CD4-positive, alpha-beta T cell treated with Interleukin-12 subunit alpha and Interleukin-12 subunit beta, for 1 hour (primary cell): ENCODE measurements at places on chromosomes 13 and 19.

DNA sequence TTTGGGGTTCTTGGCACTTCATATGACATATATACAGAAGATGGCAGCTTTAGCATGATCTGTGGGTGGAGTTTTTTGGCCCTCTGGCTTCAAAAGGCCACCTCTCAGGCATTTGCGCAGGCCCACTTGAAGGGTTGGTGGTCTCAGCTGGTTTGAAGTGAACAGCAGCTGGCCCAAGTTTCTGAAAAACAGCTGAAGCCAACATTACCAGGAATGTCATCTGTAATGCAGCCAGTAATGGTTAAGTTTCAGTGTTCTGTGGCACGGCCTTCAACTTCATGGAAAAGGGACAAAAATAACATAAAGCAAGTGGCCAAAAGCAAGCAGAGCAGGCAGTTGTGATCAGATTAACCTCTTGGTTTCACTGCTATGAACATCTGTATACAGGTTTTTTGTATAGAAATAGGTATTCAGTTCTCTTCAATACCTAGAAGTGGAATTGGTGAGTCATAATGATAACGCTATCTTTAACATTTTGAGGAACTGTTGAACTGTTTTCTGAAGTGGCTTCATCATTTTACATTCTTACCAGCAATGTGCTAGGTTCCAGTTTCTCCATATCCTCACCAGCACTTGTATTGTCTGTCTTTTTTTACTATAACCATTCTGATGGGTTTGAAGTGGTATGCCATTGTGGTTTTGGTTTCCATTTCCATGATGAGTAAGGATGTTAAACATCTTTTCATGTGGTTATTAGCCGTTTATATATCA lies 245.4 kb downstream of the SHISA2 start:
- DNase-seq: no peak

DNA sequence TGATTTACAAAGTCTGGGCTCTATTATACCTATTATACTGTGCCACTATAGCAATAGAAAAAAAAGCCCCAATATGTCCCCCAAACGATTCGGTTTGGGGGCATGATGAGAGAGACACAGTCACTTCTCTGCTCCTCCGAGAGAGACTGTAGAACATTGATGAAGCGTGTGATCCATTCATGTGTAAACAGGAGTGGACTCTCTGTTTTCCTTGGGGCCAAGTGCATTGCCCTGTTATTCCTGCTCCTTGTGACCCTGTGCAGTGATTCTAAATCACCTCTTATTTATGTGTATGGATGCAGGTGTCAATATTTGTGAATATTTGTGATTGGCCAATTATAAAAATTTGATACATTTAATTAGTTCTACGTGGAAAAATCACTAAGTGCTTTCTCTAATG lies 17.0 kb downstream of the F10 start:
- DNase-seq: no peak

DNA sequence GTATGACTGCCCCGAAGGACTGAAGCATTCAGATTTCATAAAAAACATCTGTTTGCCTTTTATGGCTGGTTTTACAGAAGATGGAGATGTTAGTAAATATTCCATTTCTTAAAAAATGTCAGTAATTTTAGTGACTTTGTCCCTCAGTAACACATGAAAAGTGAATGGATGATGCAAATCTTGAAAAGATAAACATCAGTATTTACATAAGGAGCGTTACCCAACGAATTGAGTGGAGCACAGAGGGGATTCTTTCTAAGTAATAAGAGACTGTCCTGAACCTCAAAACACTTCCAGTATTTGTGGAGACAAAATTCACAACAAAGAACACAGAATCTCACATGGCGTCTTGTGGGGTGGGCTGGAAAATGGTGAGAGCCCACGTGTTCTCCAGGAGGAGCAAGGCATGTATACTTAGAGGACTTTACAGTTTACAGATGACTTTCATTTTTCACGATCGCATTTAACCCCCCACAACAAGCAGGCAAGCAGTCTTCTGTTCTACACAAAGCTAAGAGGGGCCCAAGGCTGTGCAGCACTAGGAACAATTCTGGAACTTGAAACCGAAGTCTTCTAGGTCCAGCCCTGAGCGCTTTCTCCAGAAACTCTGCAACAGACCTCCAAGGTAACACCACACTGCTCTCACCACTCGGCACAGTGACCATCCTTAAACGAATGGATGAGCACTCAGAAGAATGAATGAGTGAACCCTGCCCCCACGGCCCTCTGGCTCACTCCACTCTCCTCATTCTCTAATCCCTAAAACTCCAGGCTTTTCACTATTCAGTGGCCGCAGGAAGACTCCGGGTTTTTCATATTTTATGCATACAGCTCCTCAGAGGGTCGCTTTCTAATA lies 709.8 kb downstream of the UQCRFS1 start:
- no peak for DNase-seq

DNA sequence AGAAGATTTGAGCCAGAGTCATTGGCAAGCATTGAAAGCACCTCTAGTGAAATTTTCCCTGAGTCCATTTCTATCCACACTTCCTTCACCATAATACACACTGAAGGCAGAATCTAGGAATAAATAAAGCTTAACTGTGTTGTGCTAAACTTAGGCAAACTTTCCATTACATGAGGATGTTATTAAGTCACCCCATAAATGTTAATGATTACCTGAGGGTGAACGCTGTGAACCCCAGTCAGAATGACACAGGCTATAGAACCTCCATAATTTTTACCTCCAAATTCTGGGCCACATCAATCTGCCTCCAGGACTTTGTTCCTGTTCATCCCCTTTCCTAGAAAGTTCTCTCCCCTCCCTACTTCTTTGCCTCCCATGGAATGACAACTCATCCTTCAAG lies 71.0 kb downstream of the RAP2A start:
- DNase-seq: no peak

DNA sequence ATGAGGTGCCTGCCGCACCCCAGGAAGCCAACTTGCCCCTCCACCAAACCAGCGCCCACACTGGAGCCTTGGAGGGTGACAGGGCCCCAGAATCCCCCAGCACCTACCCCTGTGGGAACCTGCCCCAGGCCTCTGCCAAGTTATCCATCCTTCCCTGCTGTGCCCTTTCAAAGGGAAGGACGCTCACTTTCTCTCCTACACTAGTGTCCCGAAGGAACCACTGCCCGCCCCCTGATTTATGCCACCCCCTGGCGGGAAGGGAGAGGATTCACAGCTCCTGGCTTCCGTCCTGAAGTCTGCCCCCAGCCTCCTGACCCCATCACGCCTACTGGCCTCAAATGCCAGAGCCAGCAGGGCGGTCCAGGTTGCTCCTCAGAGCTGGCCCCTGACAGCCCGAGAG lies 1.4 kb downstream of the EVI5L start:
- DNase-seq: no peak

DNA sequence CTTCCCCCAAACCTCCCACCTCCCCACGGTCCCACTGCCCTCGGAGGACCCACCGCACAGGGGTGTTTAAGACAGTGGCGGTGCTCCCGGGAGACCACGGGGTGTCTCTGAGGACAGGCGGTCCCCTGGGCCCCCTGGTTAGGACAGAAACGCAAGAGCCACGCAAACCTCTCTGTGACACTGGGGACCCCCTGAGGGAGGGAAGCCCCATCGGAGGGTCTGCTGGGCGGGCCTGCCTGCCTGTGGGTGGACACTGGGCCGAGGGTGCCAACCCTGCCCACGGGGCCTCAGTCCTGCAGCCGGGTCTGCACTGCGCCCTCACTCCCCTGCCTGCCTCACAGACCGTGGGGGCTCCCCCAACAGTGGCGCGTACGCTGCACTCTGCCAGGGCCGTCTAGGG lies 17.5 kb downstream of the MCF2L start:
- DNase-seq: no peak

DNA sequence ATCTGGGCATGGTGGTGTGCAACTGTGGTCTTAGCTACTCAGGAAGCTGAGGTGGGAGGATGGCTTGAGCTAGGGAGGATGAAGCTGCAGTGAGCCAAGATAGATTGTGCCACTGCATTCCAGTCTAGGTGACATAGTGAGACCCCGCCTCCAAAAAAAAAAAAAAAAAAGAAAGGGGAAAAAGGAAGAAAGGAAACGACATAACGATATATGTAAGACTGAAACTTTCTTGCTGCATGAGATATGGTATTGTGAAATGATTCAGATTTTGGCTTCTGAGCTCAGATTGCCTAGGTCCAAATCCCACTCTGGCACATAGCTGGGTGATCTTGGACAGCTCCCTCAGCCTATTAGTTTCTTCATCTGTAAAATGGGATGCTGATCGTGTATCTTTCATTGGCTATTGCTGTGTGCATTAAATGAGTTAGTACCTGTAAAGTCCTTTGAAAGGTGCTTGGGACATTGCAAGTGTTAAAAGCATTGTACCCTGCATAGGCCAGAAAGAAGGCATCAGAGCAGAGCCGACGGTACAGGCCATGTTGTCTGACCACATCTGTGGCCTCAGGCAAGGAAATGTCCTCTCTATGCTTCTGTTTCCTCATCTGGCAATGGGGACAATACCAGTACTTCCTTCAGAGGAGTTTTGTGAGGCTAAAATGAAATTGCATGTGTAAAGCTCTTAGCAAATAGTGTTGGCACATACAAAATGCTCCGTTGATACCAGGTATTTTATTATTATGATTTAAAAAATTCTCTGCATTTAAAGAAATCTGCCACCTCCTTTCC lies 32.6 kb upstream of the SLC46A3 start:
- DNase-seq: no peak

DNA sequence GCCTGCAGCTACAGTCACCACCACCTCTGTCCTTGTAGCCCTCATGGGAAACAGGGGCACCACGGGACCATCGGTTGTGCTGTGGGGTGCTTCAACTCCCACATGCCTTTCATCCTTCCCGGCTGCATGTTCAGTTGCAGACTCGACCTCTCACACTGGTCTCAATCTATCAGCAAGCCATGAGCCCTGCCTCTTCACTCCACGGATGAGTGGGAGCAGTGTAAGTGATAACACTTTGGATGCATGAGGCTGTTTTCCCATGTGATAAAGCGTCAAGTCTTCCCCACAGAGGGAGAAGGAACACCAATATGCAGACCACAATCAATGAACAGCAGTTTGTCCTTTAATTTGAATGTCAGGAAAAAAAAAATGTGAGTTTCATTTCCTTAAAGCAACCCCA lies 12.2 kb downstream of the SERP2 start:
- no peak for DNase-seq

GRCh38 chr13:43544011-43544410 lies 242.8 kb downstream of the ENOX1 start:
- DNase-seq: no peak

DNA sequence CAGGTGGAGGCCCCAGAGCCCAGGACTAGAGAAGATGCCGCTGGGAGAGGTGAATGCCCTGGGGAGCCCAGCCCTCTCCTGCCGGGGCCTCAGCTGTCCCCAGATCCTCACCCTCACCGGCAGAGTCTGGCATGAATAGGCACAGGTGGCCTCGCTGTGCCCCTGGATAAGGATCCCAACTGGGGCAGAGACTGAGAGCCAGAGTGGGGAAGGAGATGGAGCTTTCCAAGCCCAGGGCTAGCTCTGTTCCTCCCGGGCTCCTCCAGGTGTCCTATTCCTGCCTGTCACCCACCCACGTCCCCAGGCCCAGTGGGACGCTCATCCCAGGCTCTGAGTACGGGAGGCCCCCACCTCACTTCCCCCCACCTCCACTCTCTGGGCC lies 16.5 kb downstream of the PRR36 start:
- no peak for DNase-seq

GRCh38 chr13:106467427-106468122 lies 67.9 kb downstream of the EFNB2 start:
- DNase-seq: no peak

- no peak for DNase-seq
Observed at GRCh38 chr13:80881942-80882445, 541.1 kb upstream of the SPRY2 start.

DNA sequence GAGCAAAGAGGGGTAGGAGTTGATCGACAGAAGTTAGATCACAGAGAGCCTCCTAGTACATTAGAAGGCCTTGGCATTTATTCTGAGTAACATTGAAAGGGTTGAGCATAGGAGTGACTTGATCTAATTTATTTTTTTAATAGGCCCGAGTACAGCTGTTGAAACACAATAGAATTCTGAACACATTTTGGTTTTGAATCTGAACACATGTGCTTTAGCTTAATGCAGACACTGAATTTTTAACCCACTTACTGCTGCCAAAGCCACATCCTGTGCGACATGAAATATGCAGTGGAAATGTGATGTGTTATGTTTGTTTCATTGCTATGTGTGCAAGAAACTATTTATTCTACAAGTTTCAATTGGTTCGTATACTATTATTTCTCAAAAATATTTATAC lies 1505.9 kb downstream of the PCDH9 start:
- DNase-seq: no peak

GRCh38 chr19:45885556-45886426 lies at the start of gene IRF2BP1:
Gene IRF2BP1 (minus strand): TSS chr19:45886141. CDS start chr19:45885774, 367 bp downstream.
- DNase-seq: peak; percentile 92

GRCh38 chr13:80921971-80922370 lies 581.0 kb upstream of the SPRY2 start:
- DNase-seq: no peak

- peak; percentile 96 for DNase-seq
Observed at GRCh38 chr19:53467485-53468262, at the start of gene ZNF813. Gene ZNF813 (plus strand): TSS chr19:53467733. CDS start chr19:53483823, 16,090 bp downstream.

GRCh38 chr13:94674609-94675348 lies 37.6 kb downstream of the SOX21 start:
- DNase-seq: peak; percentile 46

DNA sequence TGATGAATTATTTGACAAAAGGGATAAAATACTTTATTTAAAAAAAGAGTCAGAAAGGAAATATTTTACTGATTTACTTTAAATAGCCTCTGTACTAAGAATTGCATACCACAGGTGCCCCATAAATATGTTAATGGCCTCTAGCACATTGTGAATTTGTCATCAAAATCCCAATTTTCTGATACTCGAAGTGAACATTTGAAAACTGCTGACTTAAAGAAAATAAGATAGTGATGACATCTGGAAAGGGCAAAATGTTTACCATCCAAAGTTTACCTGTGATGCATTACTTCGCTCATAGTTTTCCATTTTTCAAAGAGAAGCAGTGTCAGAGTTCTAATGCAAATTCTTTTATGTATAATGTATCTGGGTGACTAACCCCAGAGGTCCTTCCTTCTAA lies 455.4 kb downstream of the KLF5 start:
- no peak for DNase-seq

DNA sequence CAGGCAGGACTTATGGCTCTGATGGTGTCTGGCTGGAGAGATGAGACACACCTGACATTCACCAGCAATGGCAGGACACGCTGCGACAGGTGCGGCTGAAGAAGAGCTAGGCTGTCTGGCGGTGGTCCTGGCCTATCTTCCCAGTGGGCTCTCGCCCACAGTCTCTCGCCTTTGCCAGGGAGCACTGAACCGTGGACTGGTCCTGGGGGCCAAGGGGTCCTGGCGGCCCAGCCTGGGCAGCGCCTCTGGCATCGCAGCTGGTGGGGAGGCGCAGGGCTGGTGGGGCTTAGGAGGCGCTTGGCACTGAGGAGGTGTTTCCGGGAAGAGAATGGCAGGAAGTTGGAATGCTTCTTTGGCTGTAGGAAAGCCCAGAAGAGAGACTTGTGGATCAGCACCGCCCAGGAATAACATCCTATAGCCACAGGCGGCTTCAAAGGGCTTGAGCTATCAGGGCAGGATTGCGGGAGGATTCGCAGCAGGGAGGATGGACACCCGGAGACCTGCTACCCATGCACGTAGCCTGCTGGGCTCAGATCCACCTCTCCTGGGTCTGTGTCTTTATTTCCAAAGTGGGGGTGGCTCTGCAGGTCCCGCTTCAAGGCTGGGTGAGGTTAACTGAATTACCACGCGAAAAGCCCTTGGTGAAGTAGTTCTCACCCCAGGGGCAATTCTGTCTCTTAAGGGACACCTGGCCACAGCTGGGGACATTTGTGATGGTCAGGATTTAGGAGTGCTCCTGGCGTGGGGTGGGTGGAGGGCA lies 14.6 kb downstream of the KDM4B start:
- no peak for DNase-seq

- DNase-seq: no peak
Observed at GRCh38 chr19:16416991-16417390, 54.8 kb downstream of the EPS15L1 start.

GRCh38 chr13:46313432-46314257 lies 73.4 kb downstream of the RUBCNL start:
- DNase-seq: no peak
